ENCODE measurements at places on chromosomes 6 and 20.
A peak's percentile ranks its signal among the peaks of the same experiment; 100 is the strongest.

DNA sequence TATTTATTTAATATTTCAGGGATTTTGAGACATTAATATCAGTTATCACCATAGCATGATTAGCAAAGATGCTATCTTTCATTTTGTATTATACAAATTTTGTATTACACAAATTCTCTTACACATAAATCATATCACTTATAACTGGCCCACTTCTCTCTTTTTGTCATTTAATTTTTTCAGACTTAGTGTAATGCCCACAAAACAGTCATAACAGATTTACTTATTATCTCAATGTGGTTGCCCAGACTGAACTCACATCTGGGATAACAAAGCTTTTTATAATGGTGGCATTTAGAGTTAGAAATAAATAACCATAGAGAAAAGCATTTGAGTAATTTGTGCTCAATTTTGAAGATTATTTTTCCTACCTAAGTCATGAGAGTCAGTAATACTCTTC, 148.3 kb downstream of the TFAP2B start:
- no peak for DNase-seq

- DNase-seq = no peak
Measured at GRCh38 chr6:22302838-22303237, 6.0 kb upstream of the PRL start.

DNA sequence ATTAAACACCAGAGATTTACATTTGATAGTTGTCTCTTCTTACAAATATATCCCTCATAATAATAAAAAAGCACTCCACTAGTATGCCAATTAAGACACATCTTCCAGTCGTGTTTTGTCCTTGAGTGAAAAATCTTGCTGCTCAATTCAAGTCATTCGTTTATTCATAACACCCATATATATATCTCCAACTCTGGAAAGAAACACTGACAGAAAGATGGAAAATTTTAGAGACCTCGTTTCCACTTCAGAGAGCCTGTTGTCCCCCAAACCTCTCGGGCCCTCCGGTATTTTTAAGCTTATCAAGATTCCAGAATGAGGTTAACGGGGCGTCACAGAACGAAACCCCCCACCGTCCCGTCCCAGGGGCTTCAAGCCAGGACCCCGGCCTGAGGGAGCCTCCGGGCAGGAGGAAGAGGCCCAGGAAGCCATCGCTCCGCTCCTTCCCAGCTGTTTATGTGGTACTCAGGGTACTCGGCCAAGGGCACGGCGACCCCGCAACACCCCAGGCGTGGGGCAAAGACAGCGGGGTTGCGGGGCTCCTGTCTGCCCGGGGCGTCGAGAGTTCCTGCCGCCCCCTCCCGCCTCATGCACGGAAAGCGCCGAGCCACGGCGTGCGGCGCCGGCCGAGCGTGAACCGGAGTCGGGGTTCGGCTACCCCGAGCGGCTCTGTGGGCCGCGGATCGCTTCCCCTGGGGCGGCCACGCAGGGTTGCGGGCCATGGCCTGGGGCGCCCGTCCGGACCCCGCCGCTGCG, 623 bp upstream of the SNX9 start:
- no peak for DNase-seq

GRCh38 chr6:149990661-149991471, 27.1 kb downstream of the ULBP1 start:
- DNase-seq = no peak

GRCh38 chr6:139439349-139439748, 64.9 kb upstream of the CITED2 start:
- DNase-seq = no peak

DNA sequence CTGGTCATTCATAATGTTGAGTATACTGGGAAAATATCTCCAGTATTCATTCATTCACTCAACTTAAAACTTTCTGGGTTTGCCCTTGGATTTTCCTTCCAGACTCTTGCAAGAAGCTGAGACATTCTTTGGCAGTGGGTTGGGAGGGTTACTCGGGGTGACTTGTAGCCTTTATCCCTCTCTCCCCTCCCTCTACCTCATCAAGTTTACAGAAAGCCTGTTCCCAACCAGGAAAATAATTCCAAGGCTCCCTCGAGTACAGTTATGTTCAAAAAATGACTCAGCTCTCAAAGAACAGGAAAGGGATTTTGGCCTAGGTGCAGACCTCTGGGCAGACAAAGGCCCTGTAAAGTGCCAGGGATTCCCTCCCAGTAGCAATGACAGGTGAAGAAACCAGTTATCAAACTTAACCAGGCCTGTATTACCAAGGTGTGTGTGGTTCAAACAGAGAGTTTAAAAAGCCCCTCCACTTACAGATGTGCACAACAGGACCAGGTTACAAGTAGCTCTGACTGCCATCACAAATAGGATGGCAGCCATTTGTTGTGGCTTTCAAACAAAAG, 22.2 kb downstream of the FKBP1A start:
- DNase-seq = no peak

DNA sequence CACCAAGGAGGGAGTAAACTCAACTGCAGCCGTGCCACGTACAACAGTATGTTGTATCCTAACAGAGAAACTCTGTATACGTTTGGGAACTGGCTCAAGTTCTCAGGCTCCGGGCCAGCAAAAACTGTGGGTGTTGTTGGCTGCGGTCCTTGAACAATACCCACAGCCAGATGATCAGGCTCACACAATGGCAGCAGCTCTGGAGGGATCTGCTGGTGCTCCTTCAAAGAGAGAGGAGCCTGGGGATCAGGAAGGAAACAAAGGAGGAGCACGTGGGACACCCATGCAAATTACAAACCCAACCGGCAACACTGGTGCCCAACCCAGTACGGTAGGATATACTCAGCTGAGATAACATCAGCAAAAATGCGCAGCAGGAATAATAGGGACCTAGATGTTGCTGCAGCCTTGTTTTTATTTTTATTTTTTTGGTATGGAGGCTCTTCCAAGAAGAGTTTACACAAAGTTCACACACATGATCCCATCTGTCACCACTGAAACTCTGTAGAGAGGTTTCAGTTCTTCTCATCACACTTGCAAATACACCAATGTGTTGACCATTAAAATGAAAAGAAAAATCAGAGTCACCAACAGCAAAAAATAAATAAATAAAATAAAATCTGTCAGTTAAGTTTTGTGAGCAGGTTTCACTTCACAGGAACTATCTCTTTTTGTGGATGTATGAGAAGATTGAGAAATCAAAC, 41.2 kb upstream of the PDE10A start:
- DNase-seq = no peak

DNA sequence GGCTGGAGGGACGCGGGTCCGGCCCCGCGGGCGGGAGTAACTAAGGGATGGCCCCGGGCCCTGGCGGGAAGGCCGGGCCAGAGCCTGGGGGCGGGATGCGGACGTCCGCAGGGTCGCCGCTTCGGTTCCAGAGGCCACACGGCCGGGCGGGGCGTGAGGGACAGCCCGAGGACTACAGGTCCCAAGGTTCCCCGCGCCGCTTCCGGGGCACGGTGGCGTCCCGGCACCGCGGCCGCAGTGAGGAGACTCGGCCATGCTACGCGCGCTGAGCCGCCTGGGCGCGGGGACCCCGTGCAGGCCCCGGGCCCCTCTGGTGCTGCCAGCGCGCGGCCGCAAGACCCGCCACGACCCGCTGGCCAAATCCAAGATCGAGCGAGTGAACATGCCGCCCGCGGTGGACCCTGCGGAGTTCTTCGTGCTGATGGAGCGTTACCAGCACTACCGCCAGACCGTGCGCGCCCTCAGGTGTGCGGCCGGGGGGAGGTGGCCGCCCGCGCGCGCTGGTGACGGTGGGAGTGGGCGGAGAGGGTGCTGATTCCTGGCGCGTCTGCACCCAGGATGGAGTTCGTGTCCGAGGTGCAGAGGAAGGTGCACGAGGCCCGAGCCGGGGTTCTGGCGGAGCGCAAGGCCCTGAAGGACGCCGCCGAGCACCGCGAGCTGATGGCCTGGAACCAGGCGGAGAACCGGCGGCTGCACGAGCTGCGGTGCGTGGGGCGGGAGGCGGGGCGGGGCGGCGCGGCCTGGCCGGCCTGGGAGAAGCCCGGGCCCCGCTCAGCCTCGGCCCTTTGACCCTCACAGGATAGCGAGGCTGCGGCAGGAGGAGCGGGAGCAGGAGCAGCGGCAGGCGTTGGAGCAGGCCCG, at the start of gene MRPS26:
Gene MRPS26, plus strand, starts transcription at position 237 of the 861 bp plus-strand sequence. Its CDS starts 17 bp downstream, at position 254.
- DNase-seq = peak; percentile 78

- DNase-seq = no peak
Measured at GRCh38 chr6:35015996-35016395, 125.1 kb downstream of the TCP11 start.

DNA sequence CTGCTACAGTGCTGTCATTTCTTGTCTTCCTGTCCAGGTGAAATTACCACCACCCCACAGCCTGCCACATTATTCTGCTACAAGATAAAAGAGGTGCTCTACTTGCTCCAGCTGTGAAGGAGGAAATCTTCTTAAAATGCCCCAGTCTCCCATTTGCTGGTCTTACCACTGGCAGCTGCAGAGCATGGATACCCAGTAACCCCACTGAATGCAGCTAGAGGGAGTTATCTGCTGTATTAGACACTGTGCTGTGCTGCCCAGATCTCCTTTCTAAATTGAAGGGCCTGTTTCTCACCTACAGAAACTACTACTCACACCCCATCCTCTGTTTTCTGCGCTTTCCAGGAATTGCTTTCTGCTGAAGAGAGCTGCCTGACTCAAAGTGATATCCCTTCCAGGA, 517.8 kb downstream of the PKHD1 start:
- no peak for DNase-seq

DNA sequence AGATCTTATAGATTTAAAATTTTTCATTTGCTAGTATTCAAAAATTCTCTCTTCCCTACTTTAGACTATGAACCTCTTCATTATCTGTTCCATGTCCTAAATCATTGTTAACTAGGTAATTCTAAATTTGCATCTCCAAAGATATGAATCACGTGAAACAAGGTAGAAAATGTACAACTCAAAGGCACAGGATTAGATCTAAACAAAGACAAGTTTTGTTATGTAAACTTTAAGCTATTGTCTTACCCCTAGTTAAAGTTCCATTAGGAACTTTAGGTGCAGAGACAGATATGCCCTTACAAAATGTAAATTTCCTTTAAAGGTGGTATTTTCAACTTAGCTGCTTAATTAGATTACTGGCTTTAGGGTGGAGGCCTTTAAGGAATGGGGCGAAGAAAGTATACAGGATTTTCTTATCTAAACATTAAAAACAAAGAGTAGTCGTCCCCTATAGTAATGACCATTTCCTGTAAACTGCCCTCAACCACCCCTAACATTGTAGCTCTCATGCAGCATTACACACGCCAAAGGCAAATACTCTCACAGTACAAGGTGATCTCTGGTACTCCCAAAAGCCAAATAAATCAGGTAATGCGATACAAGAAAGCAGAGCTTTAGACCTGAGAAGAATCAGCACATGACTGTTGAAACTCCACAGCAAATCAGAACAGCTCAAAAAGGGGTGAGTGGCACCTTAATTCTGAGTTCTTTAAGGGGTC, 57.4 kb upstream of the MRAP2 start:
- no peak for DNase-seq

DNA sequence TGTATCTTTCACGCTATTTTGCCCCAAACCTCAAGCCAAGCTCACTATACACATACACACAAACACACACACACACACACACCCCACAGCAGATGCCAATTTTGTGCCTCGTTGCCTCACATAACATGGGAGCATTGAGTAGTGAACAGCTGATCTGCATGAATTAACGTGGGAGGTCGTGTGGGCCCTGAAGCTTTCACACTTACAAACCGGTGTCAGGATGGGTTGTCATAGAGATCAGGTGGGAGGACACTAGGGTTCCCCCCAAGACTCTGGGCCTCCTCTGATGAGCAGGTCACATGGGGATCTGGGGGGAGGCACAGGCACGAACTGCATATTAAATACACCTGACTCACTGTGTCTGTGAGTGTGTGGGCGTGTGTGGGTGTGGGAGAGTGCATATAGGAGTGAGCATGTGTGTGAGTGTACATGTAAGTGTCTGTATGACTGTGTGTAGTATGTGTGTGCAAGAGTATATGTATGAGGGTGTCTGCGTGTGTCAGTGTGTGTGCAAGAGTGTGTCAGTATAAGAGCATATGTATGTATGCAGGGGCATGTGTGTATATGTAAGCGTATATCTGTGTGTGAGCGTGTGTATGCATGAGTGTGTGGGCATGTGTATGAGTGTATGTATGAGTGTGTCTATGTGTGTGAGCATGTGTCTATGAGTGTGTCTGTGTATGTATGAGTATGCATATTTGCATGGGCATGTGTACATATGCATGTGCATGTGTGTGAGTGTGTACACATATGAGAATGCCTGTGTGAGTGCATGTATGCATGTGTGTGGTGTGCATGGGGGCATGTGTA, 370.4 kb downstream of the PREX1 start:
- DNase-seq = no peak

DNA sequence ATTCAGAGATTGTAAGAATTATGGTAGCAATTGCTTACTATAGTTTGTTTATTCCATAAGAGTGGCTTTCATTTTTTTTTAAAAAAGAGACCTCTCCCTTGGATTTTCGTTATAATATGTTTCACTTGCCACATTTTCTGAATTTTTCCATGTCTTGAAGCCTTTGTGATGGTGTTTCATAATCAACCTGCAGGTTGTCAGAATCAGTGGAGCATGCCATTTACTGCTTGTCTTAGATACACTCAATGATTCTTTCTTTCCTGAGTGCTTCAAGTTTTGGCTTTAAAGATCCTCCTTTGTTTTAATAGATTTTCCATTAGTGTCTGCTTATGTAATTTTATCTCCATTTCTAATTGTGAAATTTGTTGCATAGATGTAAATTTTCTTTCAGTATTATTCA, 31.2 kb downstream of the KCNQ5 start:
- no peak for DNase-seq

- no peak for DNase-seq
Measured at GRCh38 chr6:122947355-122947754, 48.7 kb upstream of the CLVS2 start.

DNA sequence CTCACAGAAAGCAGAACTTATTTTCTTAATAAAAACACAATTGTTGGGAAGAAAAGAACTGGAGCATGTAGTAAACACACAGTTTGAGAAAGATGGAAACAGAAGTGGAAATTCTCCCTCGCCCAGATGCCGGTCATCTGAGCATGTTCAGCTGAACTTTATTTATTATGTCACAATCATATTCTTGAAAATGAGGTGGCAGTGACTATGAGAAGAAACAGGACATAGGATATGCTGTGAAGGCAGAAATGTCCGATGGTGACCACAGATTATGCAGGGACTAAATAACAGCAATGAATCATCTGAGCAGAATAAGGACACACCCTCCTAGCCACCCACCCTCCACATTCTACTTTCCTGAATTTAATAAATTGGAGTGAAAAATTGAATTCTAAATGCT, 425.3 kb upstream of the NOX3 start:
- no peak for DNase-seq

DNA sequence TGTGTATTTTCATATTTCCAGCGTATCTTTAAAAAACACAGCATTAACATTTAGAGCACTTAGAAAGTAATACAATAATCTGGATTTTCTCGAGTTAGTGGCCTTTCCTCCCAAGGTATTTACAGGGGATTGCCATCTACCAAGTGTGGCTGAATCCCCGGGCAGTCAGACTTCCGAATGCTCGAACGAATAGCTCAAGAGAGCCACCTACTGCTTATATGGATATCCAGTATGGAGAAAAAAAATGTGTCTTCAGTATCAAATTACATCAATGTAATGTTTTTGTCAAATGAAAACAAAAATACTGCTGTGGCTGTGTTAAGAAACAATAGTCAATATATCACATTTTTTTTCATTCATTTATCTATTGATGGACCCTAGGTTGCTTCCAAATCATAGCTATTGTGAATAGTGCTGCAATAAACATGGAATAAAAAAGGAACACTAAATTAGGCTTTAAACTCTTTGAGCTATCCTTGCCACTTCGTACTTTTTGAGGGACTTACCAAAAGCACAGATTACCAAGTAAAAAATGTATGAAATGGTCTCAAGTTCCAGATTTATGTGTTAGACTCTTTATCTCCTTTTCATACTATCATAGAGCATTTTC, 654.5 kb upstream of the PTCHD4 start:
- no peak for DNase-seq

All from stimulated activated CD8-positive, alpha-beta memory T cell treated with anti-CD3 and anti-CD28 coated beads, Interleukin-4, amount 100 ng/mL, for 24 hours (primary cell).